NCI-H2227 treated with DMSO at 0.1 percent for 48 hours (cell line): ENCODE measurements at places on chromosomes 11 and 22.

DNA sequence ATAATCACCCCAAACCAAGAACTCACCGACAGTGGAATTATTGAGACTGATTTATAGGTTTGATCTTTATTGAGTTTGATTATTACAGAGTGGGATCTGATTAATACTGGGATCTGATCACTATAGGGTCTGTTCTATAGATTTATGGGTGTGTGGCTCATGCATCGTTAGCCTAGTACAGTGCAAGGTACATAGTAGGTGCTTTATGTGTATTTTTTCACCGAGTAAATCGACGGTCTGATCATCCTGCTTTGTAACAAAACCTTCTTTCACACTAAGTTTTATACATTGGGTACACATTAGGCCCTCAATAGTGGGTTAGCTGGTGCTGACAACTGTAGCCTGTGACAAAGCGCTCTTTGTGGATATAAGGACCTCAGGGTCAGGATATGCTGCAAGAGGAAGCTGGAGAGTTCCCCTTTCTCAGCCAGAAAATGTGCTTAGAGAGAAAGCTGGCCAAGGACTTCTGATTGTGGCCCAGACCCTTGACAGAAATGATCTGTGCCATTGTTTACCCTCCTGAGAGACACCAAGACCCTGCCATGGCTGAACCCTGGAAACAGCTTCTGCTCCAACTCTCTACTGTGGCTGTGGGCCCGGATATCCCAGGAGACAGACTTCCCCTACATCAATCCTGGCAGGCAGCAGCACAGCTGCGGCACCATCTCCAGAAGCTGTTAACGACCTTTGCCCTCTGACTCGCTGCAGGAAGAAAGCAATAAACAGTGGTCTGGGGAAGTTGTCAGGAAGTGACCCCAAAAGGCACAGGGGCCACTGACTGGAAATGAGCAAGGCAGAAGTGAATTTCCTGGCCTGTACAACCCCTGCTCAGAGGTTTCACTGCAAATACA, 16.1 kb upstream of the TPP1 start:
- no peak for DNase-seq

GRCh38 chr22:35620624-35621251, 3.6 kb upstream of the MB start:
- DNase-seq: peak; percentile 43

- DNase-seq: no peak
Observed at GRCh38 chr11:116422556-116422955, 350.2 kb downstream of the BUD13 start.

- no peak for DNase-seq
Observed at GRCh38 chr11:9065607-9066432, 25.6 kb downstream of the SCUBE2 start.

GRCh38 chr11:72144807-72145565, 9.5 kb downstream of the FOLR3 start:
- no peak for DNase-seq

- peak; percentile 67 for DNase-seq
Observed at GRCh38 chr11:113289431-113290187, 24.8 kb upstream of the TTC12 start.

- no peak for DNase-seq
Observed at GRCh38 chr22:33535937-33536875, 384.1 kb downstream of the LARGE1 start.

GRCh38 chr11:81644239-81644840, 1089.3 kb downstream of the FAM181B start:
- DNase-seq: no peak

DNA sequence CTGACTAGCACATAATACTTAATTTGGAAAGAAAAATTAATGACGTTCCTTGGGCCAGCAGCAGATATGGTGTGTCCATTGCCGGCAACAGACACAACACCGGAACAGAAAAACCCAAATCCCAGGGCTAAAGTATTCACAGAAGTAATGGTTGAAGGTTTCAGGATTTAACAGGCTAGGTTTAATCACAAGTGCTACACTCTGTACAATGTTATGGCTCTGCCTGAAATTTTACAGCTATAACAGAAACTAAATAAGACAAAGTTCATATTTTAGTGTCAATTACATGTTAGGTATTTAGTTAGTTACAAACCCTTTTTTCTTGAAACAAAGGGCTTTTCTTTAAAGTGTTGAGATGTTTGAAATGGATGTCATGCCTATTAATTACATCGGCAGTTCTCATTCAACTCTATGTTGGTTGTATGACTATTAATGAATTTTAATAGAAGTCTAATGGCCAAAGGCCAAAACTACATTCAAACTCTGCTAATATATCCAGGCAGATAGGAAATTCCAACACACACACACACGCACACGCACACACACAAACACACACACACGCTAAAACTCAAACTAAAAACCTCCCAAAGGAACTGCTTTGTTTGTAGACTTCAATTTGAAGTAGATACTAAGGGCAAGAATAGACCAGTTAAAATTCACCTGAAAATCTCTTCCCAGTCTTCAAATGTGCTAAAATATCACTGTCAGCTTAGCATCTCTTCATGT, 27.8 kb upstream of the CLNS1A start:
- DNase-seq: no peak

DNA sequence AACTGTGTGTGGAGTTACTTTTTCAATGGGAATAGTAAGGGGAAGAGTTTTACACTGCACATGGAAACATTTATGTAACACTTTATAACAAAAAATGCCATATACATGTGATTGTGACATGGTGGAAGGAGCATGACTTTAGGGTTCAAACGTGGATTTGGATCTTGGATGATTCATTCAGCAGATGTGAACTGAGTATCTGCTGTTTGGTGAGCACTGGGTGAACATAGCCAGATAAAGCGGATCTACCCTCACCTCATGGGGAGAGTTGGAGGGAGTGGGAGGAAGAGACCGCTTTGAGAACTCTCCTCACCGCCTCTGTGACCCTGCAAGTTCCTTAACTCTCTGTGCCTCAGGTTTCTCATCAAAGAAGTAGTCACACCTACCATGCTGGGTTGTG, 3.1 kb downstream of the NAA40 start:
- DNase-seq: no peak

DNA sequence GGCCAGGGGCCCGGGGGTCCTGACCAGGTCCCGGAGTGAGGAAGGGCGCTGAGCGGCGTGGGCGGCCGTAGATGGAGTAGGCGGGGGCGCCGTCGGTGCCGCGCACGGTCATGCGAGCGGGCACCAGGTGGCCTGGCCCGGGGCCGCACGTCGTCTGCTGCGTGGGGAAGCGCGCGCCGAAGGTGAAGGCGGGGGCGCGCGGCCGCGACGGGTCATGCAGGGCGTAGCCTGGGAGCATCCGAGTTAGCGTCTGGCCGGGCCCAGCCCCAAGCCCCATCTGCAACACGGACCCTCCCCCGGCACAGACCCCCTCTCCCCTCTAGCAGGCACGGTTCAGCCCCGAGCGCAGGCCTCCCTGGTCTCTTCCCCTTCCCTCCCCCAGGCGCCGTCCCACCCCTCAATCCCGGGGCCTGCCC, 1.7 kb upstream of the TYMP start:
- DNase-seq: peak; percentile 24

DNA sequence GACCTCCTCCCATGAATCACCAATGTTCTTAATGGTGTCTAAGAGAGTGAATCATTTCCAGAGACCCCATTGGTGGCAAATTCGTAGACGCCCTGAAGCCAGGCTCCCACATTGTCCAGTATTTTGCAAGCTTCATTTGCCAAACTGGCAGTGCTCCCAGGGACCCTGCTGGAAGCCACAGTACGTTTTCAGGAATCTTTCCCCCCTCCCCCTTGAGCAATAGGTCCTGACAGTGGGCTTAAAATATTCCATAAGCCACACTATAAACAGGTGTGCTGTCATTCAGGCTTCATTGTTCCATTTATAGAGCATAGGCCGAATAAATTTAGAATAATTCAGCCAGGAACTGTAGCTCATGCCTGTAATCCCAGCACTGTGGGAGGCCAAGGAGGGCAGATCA, 125.3 kb downstream of the MORC2 start:
- no peak for DNase-seq

- no peak for DNase-seq
Observed at GRCh38 chr11:91686700-91687099, 537.9 kb upstream of the FAT3 start.

GRCh38 chr11:126683766-126684728, 316.5 kb downstream of the KIRREL3 start:
- DNase-seq: no peak

DNA sequence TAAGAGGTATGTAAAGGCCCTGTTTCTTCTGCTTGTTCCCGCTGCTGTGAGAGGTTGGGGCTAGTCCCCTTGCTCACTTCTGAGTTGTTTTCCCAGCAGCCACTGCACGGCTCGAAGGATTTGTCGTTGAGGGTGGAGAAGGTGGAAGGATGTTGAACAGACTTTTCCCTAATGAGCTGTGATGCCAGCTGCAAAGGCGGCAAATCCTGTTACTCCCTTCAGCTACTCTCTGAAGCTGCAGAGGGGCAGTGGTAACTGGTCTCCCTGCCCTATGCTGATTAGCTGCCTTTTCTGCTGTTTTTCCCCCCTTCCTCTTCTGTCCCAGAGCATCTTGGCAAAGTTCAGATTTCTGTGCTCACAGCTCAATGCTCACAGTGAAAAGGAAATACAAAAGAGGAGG, 90.4 kb upstream of the SLC25A18 start:
- no peak for DNase-seq

GRCh38 chr11:130403271-130403804, 25.1 kb downstream of the ADAMTS8 start:
- peak; percentile 7 for DNase-seq

GRCh38 chr11:35323076-35323868, 96.1 kb downstream of the SLC1A2 start:
- no peak for DNase-seq

DNA sequence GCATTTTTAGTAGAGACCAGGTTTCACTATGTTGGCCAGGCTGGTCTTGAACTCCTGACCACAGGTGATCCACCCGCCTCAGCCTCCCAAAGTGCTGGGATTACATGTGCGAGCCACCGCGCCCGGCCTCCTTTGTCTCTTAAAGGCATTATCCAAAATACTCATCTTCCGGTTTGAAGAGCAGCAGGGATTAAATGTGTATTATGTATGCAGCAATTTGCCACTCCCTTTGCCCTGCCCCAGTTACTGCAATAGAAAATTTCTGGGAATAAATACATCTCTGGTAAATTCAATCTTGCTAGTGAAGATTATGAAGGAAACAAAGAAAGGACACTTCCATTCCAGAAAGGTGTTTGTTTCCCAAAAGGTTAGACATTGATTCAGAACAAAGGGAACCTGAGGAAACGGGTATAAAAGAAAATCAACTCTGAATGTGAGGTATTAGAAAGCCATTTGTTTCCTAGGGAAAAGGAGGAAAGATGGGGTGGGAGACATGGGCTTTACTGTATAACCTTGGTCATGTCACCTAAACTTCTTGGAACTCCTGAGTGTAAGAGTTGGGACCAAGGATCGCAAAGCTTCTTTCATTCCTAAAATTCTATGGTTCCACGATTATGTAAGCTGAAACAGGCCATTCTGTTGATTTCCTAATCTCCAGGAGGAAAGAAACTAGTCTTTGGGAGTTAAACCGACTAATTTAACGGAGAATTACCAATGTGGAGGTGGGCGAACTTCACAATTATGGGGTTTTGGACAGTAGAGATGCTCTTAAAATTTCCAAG, 959 bp upstream of the HIPK3 start:
- DNase-seq: peak; percentile 62

DNA sequence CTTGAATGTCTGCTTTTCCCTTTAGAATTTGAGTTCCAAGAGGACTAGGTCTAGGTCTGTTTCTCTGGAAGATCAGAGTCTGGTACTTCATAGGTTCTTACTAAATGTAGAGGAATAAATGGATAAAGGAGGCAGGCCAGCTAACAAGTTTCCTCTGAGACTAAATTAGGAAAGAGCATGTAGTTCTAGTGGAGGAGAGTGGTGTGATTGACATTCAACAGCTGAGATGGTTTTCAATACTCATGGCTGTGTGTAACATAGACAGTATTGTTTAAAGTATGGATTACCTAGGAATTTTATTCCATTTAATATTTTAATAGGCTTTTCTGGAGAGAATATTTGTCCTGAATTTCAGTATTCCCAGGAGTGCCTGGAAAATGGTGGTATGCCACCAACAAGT, 364.7 kb downstream of the METTL15 start:
- DNase-seq: no peak

DNA sequence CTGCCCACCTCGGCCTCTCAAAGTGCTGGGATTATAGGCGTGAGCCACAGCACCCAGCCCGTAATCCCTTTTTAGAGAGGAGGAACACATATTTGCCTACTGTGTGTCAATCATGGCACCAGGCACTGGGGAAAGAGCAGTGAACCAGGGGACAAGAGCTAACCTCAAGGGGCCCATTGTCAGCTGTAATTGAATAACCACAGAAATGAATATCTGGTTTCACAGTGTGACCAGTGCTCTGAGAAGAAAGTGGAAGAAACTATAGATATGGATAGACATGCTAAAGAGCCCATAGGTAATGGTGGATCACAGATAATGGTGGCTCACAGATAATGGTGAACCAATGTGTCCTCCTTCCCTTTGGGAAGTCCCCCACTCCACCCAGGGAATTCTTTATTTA, 8.6 kb upstream of the KCTD14 start:
- no peak for DNase-seq

DNA sequence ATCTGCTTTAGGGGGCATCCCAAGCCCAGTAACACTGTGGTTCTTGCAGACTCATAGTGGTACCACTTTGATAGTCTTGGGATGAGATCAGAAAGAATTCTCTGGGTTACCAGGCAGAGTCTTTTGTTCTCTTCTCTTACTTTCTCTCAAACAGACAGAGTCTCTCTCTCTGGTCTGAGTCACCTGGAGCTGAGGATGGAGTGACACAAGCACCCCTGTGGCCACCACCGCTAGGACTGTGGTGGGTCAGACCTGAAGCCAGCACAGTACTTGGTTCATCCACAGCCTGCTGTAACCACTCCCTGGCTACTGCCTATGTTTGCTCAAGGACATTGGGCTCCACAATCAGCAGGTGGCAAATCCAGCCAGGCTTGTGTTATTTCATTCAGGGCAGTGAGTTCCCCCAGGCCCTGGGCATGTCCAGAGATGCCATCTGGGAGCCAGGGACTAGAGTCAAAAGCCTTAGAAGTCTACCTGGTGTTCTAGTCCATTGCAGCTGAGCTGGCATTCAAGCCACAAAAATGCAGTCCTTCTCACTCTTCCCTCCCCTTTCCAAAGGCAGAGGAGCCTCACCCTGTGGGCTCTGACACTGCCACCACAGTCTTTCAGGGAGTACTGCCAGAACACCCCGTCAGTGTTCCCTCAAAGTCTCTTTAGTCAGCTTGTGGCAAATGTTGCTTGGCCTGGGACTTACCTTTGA, 29.9 kb downstream of the ENDOD1 start:
- no peak for DNase-seq
